ENCODE measurements at places on chromosomes 12 and 14. TPM values are rescaled to one million over a fixed set of nuclear protein-coding genes. Genes with fewer than 3 reads are reported as not detected.
A peak's percentile ranks its signal among the peaks of the same experiment; 100 is the strongest.

- no peaks in the 10 kb centered on the region for H3K36me3 ChIP-seq
- DNase-seq, result no peak
- H3K27me3 ChIP-seq, result 0 out of 2 replicates have a peak, but pooled peaks cover 8% of the 10 kb centered on the region
- H3K27ac ChIP-seq, result no peak overlapping the region
Observed at GRCh38 chr12:102481705-102482425, 1.5 kb upstream of the IGF1 start.

DNA sequence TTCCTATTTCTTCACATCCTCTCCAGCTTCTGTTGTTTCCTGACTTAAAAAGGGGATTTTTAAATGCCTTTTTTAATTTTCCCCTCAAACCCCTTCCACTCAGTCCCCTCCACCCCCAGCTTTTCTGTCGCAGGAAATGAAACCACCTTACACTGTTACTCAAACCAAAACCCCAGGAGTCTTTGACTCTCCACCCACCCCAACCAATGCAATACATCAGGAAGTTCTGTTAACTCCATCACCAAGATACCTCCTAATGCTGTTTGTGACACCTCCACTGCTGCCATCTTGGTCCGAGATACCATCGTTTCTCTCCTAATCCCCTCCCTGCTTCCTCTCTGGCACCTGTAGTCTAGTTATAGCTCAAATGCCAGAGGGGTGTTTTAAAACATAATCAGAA, 25.4 kb upstream of the CPM start:
- no peaks in the 10 kb centered on the region for H3K27me3 ChIP-seq
- no peaks in the 10 kb centered on the region for H3K4me1 ChIP-seq
- H3K36me3 ChIP-seq, result no peaks in the 10 kb centered on the region

DNA sequence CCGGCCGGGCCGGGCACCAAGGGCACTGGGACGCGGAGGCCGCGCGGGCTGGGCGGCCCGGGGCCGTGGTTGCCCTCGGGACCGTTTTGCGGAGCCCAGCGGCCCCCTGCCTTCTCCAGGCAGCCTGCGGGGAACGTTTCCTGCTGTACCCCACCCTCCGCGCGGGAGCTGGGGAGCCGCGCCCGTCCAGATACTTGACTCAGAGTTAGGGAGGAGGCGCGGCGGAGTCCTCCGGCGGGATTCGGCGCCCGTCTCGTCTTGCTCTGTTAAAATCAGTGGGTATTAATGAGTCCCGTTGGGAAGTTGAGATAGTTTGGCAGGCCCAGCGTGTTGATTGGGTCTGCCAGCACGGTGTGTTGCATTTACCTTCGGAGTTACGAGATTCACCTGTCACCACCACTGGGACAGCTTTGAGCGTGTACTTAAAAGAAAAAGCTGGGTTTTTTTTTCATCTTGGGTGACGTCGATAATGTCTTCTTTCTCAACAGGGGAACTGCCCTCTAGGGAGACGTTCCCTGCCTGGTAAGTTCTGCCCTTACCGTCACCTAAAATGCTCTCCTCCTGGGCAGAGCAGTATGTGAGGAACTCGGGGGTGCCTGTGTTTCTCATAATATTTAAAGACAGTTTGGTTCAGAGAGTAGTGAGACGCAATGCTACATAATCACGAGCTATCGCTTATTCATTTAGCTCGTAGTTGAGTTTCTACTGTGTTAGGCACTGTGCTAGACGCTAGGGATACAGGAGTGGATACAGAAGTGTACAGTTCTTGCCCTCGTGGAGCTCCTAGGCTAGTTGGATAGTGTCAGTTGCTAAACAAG, 596 bp downstream of the DLST start:
- no peak for DNase-seq
- H3K27me3 ChIP-seq, result no peaks in the 10 kb centered on the region
- peaks cover 13% of the 10 kb centered on the region for H3K36me3 ChIP-seq
- peaks cover 17% of the 10 kb centered on the region for H3K4me1 ChIP-seq
- peak overlapping the region; percentile 83 for H3K27ac ChIP-seq

GRCh38 chr14:100873096-100873482, 30.4 kb downstream of the RTL1 start:
- no peak for DNase-seq
- no peak overlapping the region for H3K4me3 ChIP-seq
- no peaks in the 10 kb centered on the region for H3K36me3 ChIP-seq
- no peak overlapping the region for H3K27ac ChIP-seq
- H3K4me1 ChIP-seq, result peaks cover 19% of the 10 kb centered on the region

- no peaks in the 10 kb centered on the region for H3K27me3 ChIP-seq
- H3K27ac ChIP-seq, result no peak within 1 kb of the TSS
- DNase-seq, result no peak
- no peaks in the 10 kb centered on the region for H3K4me1 ChIP-seq
- no peak within 1 kb of the TSS for H3K4me3 ChIP-seq
Observed at GRCh38 chr14:22814941-22815713, at the start of gene SLC7A7. Gene SLC7A7, minus strand, starts transcription at chr14:22815435. Its CDS starts 2,037 bp downstream, at chr14:22813398.

DNA sequence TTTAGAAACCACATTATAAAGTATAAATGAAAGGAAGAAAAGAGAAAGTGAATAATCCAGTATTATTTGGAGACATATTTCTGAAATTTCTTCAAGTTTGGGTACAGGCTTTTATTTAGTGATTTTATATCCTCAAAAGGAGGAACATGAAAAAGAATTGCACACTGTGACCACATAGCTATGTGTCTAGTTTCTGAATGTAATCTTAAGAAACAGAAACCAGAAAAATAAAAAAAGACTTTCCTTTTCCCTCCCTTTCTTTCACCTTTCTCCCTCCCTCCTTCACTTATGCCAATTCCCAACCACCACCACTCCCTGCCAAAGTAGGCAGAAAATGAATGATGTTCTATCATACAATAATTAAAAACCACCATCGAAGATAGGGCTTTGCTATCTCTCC, 189.6 kb downstream of the PRKD1 start:
- no peaks in the 10 kb centered on the region for H3K36me3 ChIP-seq
- H3K27me3 ChIP-seq, result no peaks in the 10 kb centered on the region
- no peak for DNase-seq
- H3K27ac ChIP-seq, result no peak overlapping the region
- no peaks in the 10 kb centered on the region for H3K4me1 ChIP-seq

DNA sequence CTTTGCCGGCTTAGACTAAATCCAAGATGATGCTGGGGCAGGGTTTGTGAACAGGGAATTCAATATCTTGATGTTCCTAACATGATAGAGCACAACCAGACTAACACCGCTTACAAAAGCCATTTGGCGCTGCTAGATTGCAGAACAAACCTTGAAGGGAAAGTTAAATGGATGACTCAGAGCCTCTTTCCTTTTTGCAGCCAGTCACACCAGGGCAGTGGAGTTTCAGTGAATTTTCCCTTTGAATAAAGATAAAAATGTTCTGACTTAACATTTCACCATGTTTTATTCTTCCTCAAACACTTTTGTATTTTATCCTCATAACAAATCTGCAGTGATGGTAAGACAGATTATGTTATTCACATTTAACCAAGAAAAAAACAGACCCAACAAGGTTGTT, 47.3 kb downstream of the PDE6H start:
- H3K4me1 ChIP-seq, result no peaks in the 10 kb centered on the region
- no peak overlapping the region for H3K27ac ChIP-seq
- no peaks in the 10 kb centered on the region for H3K36me3 ChIP-seq
- no peak overlapping the region for H3K4me3 ChIP-seq
- peaks cover 59% of the 10 kb centered on the region for H3K27me3 ChIP-seq

DNA sequence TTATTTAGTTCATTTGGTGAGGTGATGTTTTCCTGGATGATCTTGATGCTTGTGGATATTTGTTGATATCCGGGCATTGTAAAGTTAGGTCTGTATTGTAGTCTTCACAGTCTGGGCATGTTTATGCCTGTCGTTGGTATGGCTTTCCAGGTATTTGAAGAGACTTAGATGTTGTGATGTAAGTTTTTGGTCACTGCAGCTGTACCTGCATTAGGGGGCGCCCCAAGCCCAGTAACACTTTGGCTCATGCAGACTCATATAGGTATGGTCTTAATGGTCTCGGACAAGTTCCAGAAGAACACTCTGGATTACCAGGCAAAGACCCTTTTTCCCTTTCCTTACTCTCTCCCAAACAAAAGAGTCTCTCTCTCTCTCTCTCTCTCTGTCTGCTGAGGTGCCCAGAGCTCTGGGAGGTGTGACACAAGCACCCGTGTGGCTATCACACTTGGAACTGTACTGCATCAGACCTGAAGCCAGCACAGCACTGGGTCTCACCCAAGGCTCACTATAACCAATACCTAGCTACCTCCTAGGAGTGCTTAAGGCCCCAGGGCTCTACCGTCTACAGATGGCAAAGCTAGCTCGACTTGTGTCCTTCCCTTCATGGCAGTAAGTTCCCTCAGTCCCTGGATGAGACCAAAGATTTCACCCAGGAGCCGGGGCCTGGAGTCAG, 425.8 kb upstream of the ATXN7L3B start:
- H3K4me1 ChIP-seq, result peaks cover 3% of the 10 kb centered on the region
- DNase-seq, result peak; percentile 52
- H3K4me3 ChIP-seq, result no peak overlapping the region
- H3K27ac ChIP-seq, result no peak overlapping the region
- no peaks in the 10 kb centered on the region for H3K36me3 ChIP-seq

GRCh38 chr12:97977870-97978405, 515.3 kb downstream of the RMST start:
- H3K36me3 ChIP-seq, result no peaks in the 10 kb centered on the region
- peaks cover 5% of the 10 kb centered on the region for H3K27me3 ChIP-seq
- H3K4me1 ChIP-seq, result no peaks in the 10 kb centered on the region
- no peak overlapping the region for H3K27ac ChIP-seq
- no peak overlapping the region for H3K4me3 ChIP-seq
- no peak for DNase-seq

DNA sequence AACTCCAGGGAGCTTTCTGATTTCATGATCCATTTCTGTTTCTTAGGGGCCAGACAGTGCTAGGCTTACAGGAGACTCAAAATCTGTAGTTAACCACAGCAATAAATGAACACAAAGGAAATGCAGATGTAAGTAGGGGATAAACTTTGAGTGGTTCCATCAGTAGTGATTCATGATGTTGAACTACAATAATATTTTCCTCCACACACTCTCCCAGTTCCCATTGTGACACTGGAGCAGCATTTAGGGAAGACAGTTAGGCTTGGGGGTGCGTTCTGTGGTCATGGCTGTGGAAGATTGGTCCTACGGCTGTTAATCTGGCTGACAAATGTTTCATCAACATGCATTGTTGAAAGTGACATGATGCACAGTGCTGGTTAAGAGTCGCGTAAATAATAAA, 66.9 kb downstream of the HMGA2 start:
- H3K4me1 ChIP-seq, result peaks cover 96% of the 10 kb centered on the region
- DNase-seq, result no peak
- no peaks in the 10 kb centered on the region for H3K27me3 ChIP-seq

- no peak for DNase-seq
- no peaks in the 10 kb centered on the region for H3K4me1 ChIP-seq
- H3K36me3 ChIP-seq, result no peaks in the 10 kb centered on the region
- H3K27ac ChIP-seq, result no peak overlapping the region
- no peak overlapping the region for H3K4me3 ChIP-seq
Observed at GRCh38 chr12:45336331-45336730, 120.4 kb downstream of the ANO6 start.

GRCh38 chr12:3533703-3534386, 42.8 kb downstream of the PRMT8 start:
- no peak for DNase-seq
- H3K36me3 ChIP-seq, result no peaks in the 10 kb centered on the region
- no peak overlapping the region for H3K27ac ChIP-seq
- no peaks in the 10 kb centered on the region for H3K4me1 ChIP-seq
- H3K27me3 ChIP-seq, result peaks cover 7% of the 10 kb centered on the region

DNA sequence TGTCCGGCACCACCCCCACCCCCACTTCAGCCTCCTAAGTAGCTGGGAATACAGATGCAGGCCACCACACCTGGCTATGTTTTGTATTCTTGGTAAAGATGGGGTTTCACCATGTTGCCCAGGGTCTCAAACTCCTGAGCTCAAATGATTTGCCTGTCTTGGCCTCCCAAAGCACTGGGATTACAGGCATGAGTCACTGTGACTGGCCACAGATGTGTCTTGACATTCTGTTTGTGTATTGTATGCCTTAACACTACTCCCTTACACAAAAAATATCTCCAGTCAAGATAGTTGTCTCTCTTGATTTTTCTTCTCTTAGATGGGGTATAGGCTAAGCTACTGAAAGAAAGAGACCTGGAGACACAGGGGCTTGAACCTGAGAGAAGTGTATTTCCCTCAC, 17.6 kb downstream of the CLEC14A start:
- no peaks in the 10 kb centered on the region for H3K4me1 ChIP-seq
- H3K4me3 ChIP-seq, result no peak overlapping the region
- H3K27me3 ChIP-seq, result no peaks in the 10 kb centered on the region
- no peak overlapping the region for H3K27ac ChIP-seq

DNA sequence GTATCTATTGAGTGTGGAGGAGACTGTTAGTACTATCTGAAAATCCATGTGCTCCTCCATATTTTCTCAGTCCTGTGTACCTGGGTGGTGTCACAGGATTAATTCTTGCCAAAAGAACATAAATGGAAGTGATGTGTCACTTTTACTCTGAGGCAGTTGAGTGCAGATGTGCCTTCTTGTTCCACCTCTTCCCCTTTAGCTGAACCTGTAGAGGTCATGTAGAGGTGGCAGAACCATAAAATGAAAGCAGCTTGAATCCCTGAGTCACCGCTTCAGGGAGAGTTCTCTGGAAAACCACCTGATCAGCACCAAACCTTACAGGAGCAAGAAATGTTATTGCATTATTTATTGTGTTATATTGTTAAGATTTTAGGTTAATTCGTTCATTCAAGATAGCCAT, 14.7 kb upstream of the SLC25A3 start:
- H3K4me3 ChIP-seq, result peak overlapping the region; percentile 27
- no peaks in the 10 kb centered on the region for H3K36me3 ChIP-seq
- peak overlapping the region; percentile 43 for H3K27ac ChIP-seq

DNA sequence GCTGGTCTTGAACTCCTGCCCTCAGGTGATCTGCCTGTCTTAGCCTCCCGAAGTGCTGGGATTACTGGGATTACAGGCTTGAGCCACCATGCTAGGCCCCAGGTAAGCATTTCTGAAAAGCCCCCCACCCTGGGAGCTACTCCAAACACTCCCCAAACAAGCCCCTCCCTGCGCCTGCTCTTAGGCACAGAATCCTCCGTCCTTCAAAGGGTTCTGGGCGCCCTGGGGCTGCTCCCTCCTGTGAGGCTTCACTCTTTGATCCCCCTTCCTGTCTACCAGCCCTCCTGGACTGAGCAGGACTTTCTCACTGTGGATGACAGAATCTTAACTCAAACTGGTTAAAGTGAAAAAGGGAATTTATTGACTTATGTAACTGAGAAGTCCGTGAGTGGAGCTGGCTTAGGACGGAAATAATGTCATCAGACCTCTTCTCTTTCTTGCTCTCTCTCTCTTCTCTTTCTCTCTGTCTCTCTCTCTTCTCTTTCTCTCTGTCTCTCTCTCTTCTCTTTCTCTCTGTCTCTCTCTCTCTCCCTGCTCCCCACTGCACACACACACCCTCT, 66.9 kb upstream of the CLMN start:
- H3K4me1 ChIP-seq, result no peaks in the 10 kb centered on the region
- no peaks in the 10 kb centered on the region for H3K36me3 ChIP-seq
- H3K27me3 ChIP-seq, result no peaks in the 10 kb centered on the region
- H3K27ac ChIP-seq, result no peak overlapping the region
- no peak for DNase-seq

Gene TGM1
- total RNA-seq, result 5.6 TPM

Gene TMEM52B
- total RNA-seq, result not detected

Gene GPD1
- 1.6 TPM for total RNA-seq

Gene BATF
- total RNA-seq, result 0.69 TPM

Gene TPPP2
- not detected for total RNA-seq

Gene PRR4
- total RNA-seq, result 2.2 TPM

All from HCT116 (cell line).